ENCODE measurements at places on chromosomes 11 and 22.

GRCh38 chr11:102807921-102808320 is 10.0 kb upstream of the MMP1 start:
- DNase-seq = no peak

DNA sequence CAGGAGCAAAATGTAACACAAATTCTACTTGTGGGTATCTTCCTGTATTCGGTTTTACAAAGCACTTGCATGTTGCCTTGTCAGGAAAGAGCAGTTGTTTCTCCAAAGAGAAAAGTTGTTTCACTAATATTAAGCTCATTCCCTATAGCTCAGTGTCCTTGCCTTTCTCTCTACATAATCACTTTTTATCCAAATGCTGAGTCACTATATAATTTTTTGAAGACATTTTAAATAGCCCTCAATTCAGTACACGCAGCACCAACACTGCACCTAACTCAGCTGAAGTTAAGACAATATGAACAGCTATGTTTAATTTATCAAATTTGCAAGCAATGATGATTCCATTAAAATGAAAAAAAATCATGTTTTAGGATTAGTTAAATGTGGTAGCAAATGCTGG is 14.5 kb upstream of the MRTFA start:
- DNase-seq = no peak

- DNase-seq = no peak
These were observed 738.7 kb upstream of the ANO3 start for GRCh38 chr11:25593221-25593620.

- DNase-seq = no peak
These were observed 19.1 kb downstream of the ZBTB44 start for GRCh38 chr11:130295657-130296056.

DNA sequence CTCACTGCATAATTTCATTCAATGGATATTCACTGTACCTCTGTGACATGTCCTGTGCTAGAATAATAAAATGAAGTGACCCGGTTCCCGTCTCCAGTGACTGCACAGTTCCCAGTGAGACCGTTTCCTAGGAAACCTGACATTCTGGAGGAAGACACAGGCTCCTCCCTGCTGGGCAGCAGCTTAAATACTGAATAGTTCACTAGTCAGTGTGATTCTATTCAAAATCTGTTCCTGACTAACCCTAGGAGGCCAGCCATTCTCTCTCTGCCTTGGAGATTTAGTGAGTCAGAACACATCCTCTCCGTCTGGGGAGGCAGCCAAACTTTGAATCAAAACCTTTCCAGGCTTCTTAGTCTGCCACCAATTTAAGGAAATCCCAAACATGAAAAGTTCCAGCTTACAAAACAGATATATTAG is 11.3 kb downstream of the TRIM66 start:
- no peak for DNase-seq

Measured in stimulated activated CD4-positive, alpha-beta T cell treated with anti-CD3 and anti-CD28 coated beads, TNF-alpha, amount 100 ng/mL, for 24 hours (primary cell).